CD4-positive, alpha-beta T cell treated with Interleukin-15 for 1 hour (primary cell): ENCODE measurements at places on chromosomes 7 and 10.
A peak's percentile ranks its signal among the peaks of the same experiment; 100 is the strongest.

- no peak for DNase-seq
Observed at GRCh38 chr10:110317866-110318850, 13.4 kb upstream of the SMNDC1 start.

DNA sequence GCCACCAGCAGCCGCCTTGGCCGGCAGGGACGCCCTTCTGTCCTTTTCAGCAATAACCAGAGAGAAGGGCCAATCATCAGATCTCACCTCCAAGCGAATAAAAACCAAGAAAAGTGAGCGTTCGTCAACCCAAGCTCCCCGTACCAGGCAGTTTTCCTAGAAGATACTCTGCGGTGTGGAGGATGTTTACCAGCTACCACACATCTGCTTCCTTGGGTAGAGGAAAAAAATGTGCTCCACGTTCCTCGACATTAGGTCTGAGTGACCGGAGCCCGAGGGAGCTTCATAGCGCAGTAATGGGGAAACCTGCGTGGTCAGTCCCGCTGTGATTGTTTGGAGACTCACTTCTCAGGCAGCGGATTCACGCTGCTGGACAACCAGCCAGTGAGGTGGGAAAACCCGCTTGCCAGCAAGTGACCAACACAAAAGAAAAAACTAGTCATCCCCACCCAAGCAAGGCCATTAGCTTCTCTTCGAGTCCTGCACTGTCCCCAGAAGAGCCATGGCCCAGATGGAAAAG is 73.0 kb downstream of the ZRANB1 start:
- DNase-seq: no peak

- DNase-seq: no peak
Observed at GRCh38 chr7:140551355-140552239, 72.3 kb upstream of the MKRN1 start.

GRCh38 chr10:129912986-129913695 is 50.9 kb downstream of the EBF3 start:
- DNase-seq: no peak

- DNase-seq: no peak
Observed at GRCh38 chr7:7789551-7789988, 71.2 kb upstream of the RPA3 start.

- DNase-seq: no peak
Observed at GRCh38 chr10:104026762-104027161, 58.9 kb downstream of the COL17A1 start.

DNA sequence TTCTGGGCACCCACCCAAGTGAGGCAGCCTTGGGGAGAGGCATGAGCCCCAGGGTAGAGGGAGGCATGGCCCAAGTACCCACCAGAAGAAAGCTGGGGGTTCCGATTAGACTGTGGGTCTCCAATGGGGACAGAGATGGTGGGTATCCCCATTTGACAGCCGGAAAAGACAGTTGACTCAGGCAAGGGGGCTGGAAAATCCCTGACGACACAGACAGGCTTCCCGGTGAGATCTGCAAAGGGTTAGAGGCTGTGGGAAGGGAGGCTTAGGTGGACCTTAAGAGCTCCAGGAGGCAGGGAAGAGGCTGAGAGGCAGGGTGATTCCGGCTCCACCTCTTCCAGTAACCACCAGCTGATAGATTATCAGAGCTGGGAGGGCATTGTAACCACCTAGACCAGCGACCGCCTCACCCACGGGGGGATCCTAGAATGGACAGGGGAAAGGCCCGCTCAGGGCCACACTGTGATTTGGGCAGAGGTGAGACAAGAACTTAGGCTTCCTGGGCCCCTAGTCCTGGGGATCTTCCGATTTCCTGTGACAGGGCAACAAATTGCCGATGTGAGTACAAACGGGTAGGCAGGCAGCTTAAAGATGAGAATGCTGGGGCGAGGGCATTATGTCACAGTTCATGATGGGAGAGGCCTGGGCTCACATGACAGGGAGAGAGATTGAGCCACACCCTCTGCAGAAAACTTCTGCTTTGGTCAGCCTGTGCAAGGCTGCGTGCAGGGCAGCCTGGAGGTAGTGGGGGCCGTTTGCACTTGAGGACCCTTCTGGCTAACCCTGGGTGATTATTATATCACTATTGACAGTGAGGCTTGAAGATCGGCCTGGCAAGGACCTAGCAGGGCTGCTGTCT is 5.4 kb downstream of the TBATA start:
- peak; percentile 43 for DNase-seq

DNA sequence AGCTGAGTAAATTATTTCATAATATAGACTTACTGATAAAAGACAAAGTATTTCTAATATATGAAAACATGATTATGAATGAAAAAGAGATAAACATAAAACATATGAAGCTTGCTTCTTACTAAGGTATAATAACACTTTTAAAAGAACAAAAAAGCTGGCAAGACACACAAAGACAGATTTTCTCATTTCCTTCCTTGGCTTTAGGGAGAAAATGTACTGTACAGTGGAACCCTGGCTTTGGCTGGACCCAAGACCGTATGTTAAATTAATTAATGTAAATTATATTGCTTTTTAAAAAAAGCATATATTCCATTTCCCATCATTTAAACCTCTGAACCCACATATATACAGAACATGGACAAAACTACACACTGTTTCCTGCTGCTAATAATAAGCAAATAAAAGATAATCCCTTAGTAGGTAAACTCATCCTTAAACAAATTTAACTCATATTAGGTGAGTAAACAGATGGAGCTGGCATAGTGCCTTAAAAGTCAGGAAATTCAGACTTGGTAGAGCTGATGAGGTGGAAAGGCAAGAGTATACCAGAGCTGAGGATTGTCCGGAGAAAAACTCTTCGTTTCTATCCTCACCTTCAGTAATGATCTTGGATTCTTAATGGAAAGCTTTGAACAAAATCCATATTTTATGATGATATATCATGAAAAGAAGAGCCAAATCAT is 1016.4 kb upstream of the KCND2 start:
- DNase-seq: no peak

GRCh38 chr7:143205560-143206293 is 16.1 kb upstream of the TAS2R40 start:
- DNase-seq: peak; percentile 60

DNA sequence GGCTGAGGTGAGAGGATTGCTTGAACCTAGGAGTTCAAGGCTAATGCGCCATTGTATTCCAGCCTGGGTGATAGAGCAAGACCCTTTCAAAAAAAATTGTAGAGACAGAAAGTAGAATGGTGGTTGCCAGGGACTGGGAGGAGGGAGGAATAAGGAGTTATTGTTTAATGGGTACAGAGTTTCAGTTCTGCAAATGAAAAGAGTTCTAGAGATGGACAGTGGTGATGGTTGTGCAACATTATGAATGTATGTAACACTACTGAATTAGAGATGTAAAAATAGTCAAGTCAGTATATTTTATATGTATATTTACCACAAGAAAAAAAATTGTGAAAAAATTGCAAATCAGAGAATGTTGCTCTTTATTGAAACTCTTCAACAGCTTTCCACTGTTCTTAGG is 266.5 kb upstream of the NPY start:
- no peak for DNase-seq
